ENCODE measurements at places on chromosomes 5 and 9.

GRCh38 chr5:153654504-153655200 is 164.2 kb downstream of the GRIA1 start:
- no peaks in the 10 kb centered on the region for H3K36me3 ChIP-seq
- H3K27ac ChIP-seq = no peak overlapping the region
- no peaks in the 10 kb centered on the region for H3K4me1 ChIP-seq
- DNase-seq = no peak
- H3K27me3 ChIP-seq = no peaks in the 10 kb centered on the region

DNA sequence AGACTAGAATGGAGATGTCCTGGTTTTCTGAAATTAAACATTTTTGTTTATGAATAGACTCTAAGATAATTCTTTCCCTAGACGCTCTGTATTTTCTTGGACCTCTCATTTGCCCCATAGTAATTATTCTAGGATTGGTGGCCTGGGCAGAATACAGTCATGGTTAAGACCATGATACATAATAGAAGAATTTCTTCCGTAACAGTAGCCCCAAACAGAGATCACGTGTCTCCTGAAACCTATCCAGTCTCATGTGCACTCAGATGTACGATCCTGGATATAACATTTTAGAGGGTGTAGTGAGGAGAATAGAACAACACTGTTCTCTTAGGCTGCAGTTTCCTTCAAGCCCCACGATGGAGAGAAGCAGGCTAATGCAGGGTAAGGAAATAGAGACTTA is 22.3 kb downstream of the PCDHAC2 start:
- H3K27ac ChIP-seq = no peak overlapping the region
- H3K27me3 ChIP-seq = no peaks in the 10 kb centered on the region
- DNase-seq = no peak
- no peaks in the 10 kb centered on the region for H3K4me1 ChIP-seq

DNA sequence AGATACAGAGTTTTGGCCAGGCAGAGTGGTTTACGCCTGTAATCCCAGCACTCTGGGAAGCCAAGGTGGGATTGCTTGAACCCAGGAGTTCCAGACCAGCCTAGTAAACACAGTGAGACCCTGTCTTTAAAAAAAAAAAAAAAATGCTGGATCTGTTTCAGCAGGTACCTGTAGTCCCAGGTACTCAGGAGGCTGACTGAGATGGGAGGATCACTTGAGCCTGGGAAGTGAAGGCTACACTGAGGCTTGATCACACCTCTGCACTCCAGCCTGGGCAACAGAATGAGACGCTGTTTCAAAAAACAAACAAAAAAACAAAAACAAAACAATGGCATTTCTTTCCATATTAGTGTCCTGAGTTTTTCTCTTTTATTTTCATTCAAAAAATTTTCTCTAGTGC is 19.0 kb downstream of the UNC13B start:
- H3K36me3 ChIP-seq = no peaks in the 10 kb centered on the region
- DNase-seq = no peak
- no peak overlapping the region for H3K4me3 ChIP-seq
- no peaks in the 10 kb centered on the region for H3K4me1 ChIP-seq
- no peaks in the 10 kb centered on the region for H3K27me3 ChIP-seq
- no peak overlapping the region for H3K27ac ChIP-seq

DNA sequence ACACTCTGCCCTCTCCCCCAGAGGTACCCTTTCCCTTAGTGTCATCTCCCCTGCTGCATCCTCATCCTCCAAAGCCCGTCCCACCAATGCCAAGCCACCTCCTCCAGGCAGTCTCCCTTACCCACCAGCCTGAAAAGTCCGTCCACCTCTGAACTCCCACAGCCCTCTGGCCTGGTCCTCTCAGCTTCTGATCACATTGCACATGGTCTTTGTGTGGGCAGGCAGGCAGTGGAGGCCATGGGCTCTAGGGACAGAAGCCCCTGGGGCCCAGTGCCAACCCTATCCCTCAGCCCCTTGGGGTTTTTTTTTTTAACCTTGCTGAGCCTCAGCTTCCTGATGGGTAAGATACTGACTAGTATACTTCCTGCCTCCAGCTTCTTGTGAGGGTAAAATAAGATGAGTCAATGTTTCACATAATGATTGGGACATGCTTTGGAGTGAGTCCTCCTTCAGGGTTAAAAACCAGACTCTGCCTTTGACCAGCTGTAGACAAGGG is 19.4 kb downstream of the CSF1R start:
- H3K4me3 ChIP-seq = peak overlapping the region; percentile 4
- no peaks in the 10 kb centered on the region for H3K27me3 ChIP-seq
- H3K36me3 ChIP-seq = peaks cover 99% of the 10 kb centered on the region
- H3K4me1 ChIP-seq = peaks cover 76% of the 10 kb centered on the region
- DNase-seq = peak; percentile 80

GRCh38 chr5:141695627-141696215 is 13.7 kb upstream of the ARAP3 start:
- DNase-seq = no peak
- H3K4me3 ChIP-seq = no peak overlapping the region
- no peaks in the 10 kb centered on the region for H3K36me3 ChIP-seq
- no peak overlapping the region for H3K27ac ChIP-seq
- H3K27me3 ChIP-seq = peaks cover 7% of the 10 kb centered on the region
- H3K4me1 ChIP-seq = peaks cover 14% of the 10 kb centered on the region

- no peaks in the 10 kb centered on the region for H3K27me3 ChIP-seq
- peak; percentile 37 for DNase-seq
- H3K4me3 ChIP-seq = peak overlapping the region; percentile 1
- H3K36me3 ChIP-seq = no peaks in the 10 kb centered on the region
Measured at GRCh38 chr5:58775701-58776262, 192.9 kb downstream of the RAB3C start.

GRCh38 chr5:137754961-137755762 is 999 bp upstream of the HNRNPA0 start:
- H3K36me3 ChIP-seq = no peaks in the 10 kb centered on the region
- peaks cover 14% of the 10 kb centered on the region for H3K4me1 ChIP-seq
- no peaks in the 10 kb centered on the region for H3K27me3 ChIP-seq

- H3K4me1 ChIP-seq = peaks cover 36% of the 10 kb centered on the region
- no peak overlapping the region for H3K4me3 ChIP-seq
- no peaks in the 10 kb centered on the region for H3K36me3 ChIP-seq
Measured at GRCh38 chr5:160702934-160703333, 149.1 kb downstream of the ATP10B start.

GRCh38 chr9:100589582-100589981 is 11.7 kb downstream of the CAVIN4 start:
- H3K4me1 ChIP-seq = no peaks in the 10 kb centered on the region
- no peak for DNase-seq
- no peak overlapping the region for H3K4me3 ChIP-seq
- no peaks in the 10 kb centered on the region for H3K36me3 ChIP-seq
- no peak overlapping the region for H3K27ac ChIP-seq
- H3K27me3 ChIP-seq = no peaks in the 10 kb centered on the region

GRCh38 chr9:80059979-80060378 is 488.2 kb downstream of the TLE4 start:
- no peak for DNase-seq
- no peak overlapping the region for H3K27ac ChIP-seq
- no peaks in the 10 kb centered on the region for H3K4me1 ChIP-seq
- H3K36me3 ChIP-seq = no peaks in the 10 kb centered on the region

DNA sequence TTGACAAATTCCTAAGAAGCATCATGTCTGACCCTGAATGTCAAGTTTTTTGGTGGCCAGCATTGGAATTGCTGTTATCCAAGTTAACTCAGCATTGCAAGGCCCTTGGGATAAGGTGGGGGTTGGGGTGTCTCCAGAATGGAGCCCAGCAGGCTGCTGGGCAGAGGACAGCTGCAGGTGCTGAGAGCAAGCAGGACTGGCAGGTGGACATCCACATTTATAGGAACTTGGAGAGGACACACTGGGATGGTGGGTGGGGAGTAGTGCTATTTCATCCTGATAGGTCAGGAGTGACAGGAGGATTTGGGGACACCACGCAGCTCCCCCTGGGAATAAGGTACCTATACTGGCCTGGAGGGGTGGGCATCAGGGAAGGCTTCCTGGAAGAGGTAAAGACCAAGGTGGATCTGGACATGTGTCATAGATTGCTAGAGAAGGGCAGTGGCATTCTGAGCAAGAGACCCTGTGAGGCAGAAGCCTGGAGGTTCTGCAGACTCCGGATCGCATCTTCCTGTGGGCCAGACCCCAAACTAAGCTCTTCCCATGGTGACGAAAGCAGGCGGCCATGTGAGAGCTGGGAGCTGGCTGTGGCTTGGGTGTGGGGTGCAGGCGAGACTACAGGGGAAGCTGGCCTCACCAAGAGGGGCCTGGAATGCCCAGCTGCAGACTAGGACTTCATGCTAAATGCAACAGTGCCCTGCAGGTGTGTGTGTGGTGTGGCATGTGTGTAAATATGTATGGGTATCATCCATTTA is 148.1 kb downstream of the RGS3 start:
- no peaks in the 10 kb centered on the region for H3K4me1 ChIP-seq
- no peak overlapping the region for H3K27ac ChIP-seq
- H3K27me3 ChIP-seq = no peaks in the 10 kb centered on the region

- no peak overlapping the region for H3K4me3 ChIP-seq
- peaks cover 8% of the 10 kb centered on the region for H3K4me1 ChIP-seq
Measured at GRCh38 chr9:93601063-93601462, 24.7 kb downstream of the PHF2 start.

DNA sequence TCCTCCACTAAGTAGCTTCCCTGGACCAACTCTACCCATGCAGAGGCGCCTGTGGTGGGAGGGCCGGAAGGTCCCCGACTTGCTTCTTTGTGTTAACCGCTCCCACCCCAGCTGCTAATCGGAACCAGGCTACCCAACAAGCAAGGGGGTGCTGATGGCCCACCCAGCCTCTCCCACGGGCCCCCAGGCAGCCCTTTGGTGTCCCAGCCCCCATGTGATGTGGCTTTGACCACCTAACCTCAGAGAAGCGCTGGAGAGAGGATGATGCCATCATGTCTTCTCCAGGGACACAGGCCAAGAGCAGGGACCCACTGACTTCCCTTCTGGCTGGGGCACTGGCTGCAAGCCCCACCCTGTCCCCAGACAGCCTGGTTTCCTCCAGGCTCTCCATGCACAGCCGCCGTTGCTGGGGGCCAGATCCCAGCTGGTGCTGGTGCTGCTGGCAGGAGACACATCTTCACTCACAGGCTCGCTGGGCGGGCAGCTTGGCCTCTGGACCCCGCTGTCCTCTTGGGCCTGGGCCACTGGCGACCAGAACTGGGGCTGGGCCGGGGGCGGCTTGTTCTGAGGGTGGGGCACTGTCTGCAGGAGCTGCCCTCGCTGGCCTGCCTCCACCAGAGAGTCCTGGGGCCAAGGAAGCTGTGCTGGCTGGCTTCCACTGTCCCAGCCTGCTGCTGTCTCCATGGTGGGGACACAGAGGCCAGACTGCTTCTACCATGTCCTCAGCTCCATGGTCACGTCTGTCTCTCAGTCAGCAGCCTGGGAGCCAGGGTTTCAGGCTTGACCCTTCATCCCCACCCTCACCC is 27.8 kb downstream of the LAMC3 start:
- H3K36me3 ChIP-seq = no peaks in the 10 kb centered on the region
- DNase-seq = no peak
- H3K4me1 ChIP-seq = no peaks in the 10 kb centered on the region
- H3K4me3 ChIP-seq = no peak overlapping the region

- H3K4me1 ChIP-seq = no peaks in the 10 kb centered on the region
- no peak overlapping the region for H3K27ac ChIP-seq
- no peaks in the 10 kb centered on the region for H3K36me3 ChIP-seq
- no peak for DNase-seq
- H3K4me3 ChIP-seq = no peak overlapping the region
Measured at GRCh38 chr9:126122901-126123616, 203.6 kb upstream of the MVB12B start.

GRCh38 chr5:66426259-66427138 is 169.7 kb upstream of the MAST4 start:
- no peaks in the 10 kb centered on the region for H3K36me3 ChIP-seq
- no peak overlapping the region for H3K27ac ChIP-seq
- no peaks in the 10 kb centered on the region for H3K27me3 ChIP-seq
- no peak overlapping the region for H3K4me3 ChIP-seq

GRCh38 chr5:77483682-77484081 is 8.4 kb downstream of the WDR41 start:
- H3K4me3 ChIP-seq = no peak overlapping the region
- DNase-seq = peak; percentile 56
- no peaks in the 10 kb centered on the region for H3K27me3 ChIP-seq
- H3K36me3 ChIP-seq = peaks cover 63% of the 10 kb centered on the region

- DNase-seq = peak; percentile 46
- H3K4me3 ChIP-seq = no peak overlapping the region
- no peak overlapping the region for H3K27ac ChIP-seq
- H3K4me1 ChIP-seq = no peaks in the 10 kb centered on the region
- H3K27me3 ChIP-seq = no peaks in the 10 kb centered on the region
Measured at GRCh38 chr5:96997265-96997859, 61.5 kb downstream of the LNPEP start.
